NCI-H510A (cell line): ENCODE measurements at places on chromosomes 2 and 18.

GRCh38 chr18:58392324-58393000, 236.4 kb downstream of the ALPK2 start:
- no peak for DNase-seq

GRCh38 chr2:145797692-145798091, 1277.8 kb upstream of the ZEB2 start:
- DNase-seq: no peak

GRCh38 chr2:96928277-96928781, 58.1 kb downstream of the FAM178B start:
- DNase-seq: no peak

DNA sequence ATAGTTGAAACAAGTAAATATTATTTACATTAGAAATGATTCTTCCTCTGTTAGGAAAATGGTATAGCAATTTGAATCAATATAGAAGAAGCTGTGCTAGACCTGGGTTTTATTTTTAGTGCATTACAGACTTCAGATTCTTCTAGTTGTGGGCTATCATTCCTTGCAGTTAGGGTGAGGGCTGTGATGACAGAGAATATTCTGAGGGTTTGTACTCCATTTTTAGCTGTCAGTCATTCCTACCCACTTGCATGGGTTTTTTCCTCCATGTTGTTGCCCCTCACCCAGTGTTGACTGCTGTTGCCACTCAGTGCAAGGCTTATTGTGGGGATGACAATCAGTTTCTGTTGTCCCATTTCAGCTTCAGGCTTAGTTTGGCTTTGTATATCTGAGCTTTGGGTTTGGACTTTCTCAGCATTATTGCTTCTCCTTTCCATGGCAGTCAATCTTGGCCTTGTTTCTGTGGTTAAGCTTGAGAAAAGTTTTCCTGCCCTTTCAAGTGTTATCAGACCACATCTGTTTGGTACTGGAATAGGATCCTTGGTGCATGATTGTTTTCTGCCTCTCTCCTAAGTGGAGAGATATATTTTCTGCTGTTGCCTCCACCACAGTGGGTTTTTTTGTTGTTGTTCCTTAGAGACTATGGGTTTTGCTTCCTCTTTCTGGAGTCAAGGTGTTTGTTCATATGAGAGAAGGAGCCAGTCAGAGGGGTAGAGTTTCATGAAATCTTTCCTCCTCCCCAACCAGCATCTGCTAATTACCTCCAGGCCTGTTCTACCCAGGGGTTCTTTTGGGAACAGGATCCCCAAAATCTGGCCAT, 312.7 kb upstream of the CWC22 start:
- no peak for DNase-seq

DNA sequence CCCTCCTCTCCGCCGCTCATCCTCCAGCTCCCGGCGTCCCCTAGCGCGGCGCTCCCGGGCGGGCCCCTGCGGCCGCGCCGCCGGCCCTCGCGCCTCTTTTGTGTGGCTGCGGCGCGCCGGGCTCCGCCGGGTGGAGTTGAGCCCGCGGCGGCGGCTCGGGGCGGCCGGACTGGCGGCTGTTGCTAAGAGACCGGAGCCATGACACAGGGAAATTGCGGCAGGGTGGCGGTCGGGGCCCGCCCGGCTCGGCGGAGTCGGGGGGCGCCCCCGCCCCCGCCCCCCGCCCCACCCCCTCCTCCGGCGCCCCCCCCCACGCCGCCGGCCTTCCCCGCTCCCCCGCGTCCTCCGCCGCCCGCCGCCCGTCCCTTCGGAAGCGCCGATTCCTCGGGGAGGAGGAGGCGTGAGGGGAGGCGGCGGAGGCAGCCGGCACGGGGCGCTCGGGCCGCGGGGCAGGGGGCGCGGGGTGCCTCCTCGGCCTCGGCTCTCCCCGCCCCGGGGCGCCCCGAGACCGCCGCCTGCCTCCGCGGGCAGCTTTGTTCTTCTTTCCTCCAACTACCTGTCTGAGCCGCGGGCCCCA, at the start of gene TMEM200C:
TMEM200C (minus strand) TSS at position 224 of the 577 bp plus-strand sequence. CDS start 3,459 bp downstream, outside the sequence.
- DNase-seq: peak; percentile 62

DNA sequence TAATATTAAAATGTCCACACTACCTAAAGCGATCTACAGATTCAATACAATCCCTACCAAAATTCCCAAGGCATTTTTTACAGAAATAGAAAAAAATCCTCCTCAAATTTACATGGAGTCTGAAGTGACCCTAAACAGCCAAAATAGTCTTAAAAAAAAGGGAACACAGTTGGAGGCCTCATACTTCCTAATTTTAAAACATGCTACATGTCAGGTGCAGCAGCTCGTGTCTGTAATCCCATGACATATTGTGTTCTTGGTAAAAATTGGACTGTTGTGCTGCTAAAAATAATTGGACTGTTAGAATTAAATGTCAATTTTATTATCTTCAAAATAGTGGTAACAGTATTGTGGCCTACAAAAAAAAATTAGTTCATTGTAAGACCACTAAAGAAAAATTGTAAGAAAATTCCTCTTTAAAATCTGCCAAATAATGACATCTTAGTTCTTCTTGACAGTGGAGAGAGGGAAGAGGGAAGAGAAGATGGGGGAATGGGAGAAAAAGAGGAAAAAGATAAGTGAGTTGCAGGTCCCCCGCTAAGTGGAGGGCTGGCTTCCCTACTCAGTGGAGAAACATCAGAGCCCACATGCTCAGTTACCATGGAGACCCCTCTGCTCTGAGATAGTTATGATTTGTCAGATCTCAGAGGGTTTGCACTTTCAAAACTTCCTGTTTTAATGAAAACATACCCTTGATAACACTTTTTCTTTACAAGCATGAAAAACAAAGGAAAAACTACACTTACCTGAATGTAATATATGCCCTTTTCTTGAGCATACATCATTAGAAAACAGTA, 46.5 kb downstream of the UNC50 start:
- DNase-seq: no peak

- no peak for DNase-seq
These were observed 19.3 kb downstream of the IGFBP2 start for GRCh38 chr2:216652566-216652965.

- no peak for DNase-seq
These were observed 127.6 kb upstream of the TWIST2 start for GRCh38 chr2:238720232-238720672.

DNA sequence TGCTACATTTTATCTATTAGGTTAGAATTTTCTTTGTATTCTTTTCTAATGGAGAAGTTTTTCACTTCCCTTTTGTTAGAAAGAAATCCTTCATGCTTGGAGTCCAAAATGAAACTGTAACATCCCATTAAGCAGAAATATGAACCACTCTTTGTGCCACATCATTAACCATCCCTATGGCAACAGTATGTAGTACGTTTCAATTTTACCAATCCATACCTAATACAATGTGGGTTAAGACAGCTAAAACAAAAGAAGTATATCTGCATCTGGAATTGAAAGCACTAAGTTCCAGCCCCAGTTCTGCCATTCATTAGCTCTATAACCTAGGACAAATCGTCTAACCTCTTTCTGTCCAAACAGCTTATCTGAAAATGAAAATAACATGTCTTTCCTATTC, 409.2 kb upstream of the SPHKAP start:
- DNase-seq: no peak

GRCh38 chr2:132568656-132569055, 101.3 kb downstream of the LYPD1 start:
- no peak for DNase-seq

DNA sequence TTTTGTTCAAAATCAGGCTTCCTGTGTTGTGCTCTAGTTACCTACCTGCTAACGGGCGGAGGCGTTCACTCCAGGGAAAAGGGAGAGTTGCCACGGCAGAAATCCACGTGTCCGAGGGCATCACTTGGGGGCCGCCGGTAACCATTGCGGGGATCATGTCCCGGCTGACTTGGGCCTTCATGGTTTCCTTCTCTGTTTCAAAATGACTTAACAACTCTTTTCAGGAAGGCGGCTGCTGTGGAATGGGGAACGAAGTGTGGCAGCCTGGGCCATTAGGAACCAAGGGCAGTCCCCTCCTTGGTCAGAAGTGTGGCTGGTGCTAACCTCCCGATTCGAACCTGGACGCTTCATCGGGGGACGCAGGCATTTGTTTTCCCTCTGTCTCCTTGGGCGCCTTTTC, 56.8 kb downstream of the INPP5D start:
- no peak for DNase-seq

DNA sequence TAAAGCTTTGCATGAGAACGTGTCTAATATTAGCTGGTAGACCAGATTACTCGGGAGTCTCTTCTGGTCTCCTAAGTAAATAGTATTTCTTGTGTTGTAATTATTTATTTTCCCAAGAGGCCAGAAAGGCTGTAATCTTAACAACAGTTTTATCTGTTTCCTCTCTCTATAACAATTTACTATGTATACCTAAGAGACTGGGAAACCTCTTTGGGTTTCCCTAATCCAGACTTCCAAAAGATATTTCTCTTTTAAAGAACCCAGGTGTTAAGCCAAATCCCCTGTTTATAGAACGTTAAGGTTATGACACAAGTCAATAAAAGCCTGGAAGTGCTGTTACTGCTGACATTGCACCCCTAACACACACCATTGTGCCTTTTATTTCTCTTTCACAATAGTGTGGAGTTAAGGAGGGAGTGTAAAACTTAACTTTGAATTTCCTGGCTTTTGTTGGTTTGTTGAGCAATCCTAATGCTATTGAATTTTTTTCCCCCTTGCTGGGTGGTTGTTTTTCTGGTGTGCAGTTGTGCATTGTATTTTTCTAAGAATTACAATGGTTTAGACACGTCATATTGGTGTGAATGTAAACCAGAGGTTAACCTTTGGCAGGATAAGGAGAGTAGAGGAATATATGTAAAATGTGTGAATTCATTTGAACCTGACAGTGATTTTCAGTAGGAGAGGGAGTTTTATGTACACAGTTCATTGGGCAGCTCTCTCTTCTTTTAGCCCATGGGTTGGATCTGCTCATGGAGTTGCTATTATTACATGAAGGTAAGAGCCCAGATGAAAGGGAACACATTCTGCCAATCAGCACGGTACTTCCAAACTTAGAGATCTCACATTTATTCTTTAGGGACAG, 192.8 kb downstream of the MTX2 start:
- no peak for DNase-seq

DNA sequence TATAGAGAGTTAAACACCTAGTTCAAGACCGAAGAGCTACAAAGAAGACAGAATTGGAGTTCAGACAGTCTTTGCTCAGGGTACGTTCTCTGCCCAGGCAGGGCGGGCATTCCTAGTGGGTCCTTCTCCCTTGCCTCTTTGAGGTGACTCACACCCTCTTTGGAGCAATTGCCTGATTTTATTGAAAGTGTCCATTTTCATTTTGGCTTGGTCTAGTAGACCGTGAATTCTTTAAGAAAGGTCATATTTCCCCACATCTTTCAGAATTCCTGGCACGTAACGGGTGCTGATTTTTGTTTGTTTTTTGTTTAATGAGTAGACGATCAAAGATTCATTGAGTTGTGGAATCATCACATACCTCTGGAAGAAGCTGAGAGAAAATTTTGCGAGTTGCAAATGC, 871.5 kb downstream of the RNF144A start:
- no peak for DNase-seq

DNA sequence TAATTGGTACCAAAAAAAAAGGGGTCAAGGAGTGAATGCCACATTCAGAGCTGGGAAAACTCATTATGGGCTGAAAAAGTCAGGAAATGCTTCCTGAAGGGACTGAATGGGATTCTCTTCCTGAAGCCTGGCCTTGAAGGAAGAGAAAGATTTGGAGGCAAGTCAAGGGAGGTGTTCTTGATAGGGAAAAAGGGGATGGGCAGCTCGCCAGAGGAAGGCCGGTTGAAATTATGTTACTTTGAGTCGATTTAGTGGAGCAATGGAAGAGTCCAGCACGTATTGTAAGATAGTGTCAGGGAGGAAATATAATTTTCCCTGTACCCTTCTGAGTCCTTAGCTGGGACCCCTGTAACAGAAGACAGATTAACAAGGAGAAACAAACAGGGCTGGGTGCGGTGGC, 115.3 kb upstream of the STPG4 start:
- no peak for DNase-seq

- no peak for DNase-seq
These were observed 40.9 kb downstream of the UBE2E3 start for GRCh38 chr2:181021199-181021789.
